ENCODE measurements at places on chromosomes 4 and X. TPM values are rescaled to one million over a fixed set of nuclear protein-coding genes. Genes with fewer than 3 reads are reported as not detected.
A peak's percentile ranks its signal among the peaks of the same experiment; 100 is the strongest.

Gene ARL13A
- not detected for total RNA-seq

Gene FABP2
- 0.21 TPM for total RNA-seq

Gene DCK
- 33.5 TPM for total RNA-seq

DNA sequence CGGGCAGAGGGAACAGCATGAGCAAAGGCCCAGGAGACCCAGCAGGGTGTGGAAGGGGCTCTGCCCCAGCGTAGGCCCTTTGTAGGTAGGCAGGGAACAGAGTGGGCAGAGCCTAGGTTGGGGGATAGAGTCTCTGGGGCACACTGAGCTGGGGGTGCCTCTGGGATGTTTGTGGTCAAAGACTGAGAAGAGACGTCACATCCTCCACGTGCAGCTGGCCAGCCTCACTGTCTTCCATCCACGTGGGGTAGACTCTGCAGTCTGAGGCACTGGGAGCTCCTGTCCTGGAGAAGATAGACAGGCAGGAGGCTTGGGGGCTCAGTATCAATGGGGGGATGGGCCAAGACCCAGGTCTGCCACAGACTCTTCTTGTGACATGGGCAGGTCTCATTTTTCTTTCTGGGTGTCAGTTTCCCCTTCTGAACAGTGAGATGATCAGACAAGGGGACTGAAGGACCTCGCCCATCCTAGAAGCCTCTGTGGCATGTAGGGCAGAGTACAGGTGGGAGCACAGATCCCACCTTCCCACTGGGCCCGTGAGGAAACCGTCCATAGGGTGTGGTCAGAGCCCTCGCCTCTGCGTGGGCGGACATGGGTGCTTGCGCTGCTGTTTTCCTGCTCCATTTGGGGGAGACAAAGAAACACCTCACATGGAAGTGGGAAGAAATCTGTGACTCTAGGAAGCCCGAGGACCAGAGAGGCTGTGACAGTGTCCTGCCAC is 22.9 kb downstream of the WFS1 start:
- ATAC-seq = no peak

DNA sequence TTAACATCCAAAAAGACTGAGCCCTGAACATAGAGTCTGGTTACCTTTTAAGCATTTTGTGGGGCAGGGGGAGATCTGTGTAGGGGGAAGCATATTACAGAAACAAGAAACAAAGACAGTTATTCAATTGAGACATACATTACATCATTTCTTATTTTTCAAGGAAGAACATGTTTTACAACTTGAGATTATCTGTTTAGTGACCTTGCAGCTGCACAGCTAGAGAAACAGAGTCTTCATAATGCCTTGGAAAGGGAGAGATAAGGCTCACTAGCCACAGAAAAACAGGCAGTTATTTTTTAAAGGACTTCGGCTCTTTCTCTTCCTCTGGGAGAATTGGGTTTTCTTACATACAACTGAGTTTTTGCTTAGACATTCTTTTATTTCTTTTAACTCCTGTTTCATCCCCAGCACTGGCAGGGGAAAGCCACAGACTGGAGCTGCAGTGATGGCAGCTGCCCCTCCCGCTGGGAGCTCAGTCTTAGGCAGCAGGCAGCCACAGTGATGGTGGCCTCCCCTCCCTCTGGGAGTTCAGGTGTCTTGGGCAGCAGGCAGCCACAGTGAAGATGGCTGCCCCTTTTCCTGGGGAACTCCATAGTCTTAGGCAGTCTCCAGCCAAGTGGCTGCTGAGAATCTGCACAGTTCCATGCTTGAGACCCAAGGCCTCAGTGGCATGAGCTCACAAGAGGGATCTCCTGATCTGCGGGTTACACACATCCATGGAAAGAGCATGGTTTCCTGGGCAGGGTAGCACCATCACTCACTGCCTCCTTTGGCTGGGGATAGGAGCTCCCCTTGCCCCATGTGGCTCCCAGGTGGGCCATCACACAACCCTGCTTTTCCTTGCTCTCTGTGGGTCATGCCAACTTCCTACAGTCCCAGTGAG is 19.4 kb upstream of the TMPRSS11F start:
- no peak for ATAC-seq

DNA sequence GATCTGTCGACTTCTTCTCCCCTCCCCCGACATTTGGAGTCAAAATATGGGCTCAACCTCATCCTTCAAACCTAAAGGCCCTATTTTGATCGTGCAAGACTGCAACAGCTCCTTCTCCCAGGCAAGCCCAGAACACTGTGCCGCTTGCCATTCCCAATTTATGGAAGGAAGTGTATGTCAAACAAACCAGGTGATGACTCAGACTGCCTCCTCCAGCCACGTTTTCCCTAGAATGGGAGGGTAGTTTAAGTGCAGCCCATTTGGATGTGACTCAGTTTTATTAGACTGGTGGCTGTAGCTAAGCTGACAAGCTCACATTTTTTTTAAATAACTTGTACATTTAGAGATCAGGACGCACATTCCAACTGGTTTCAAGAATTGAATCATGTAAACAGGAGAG is 570.4 kb upstream of the DIPK2B start:
- peak; percentile 30 for ATAC-seq

GRCh38 chrX:50707405-50707804 is 106.6 kb downstream of the SHROOM4 start:
- ATAC-seq = peak; percentile 41
